ENCODE measurements at places on chromosomes 11 and 22.

- no peak for DNase-seq
Observed at GRCh38 chr11:130001461-130002351, 929 bp downstream of the PRDM10 start.

- DNase-seq = no peak
Observed at GRCh38 chr11:1548221-1549070, 23.6 kb downstream of the DUSP8 start.

- DNase-seq = no peak
Observed at GRCh38 chr22:49215840-49216239, 611.8 kb downstream of the BRD1 start.

- no peak for DNase-seq
Observed at GRCh38 chr11:129423426-129423825, 47.8 kb downstream of the BARX2 start.

DNA sequence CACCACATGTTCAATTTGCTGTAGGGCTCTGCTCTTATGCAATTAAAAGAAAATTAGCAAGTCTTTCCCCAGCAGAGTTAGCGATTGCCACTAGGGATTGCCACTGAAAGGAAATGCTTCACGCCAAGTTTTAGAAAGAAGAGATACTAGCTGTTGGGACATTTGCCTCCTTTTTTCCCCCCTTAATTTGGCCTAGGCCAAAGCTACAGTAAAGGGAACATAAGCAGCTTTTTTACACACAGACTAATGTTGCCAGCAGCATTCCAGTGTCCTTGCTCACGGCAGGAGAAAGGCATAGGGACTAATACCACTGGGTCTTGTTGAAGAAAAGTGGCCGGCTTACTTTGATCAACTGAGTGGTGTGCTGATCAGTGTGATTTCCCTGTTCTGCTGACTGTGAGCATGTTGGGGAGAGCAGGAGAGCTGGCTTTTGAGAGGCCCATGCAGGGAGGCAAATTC, 71.2 kb downstream of the PHF21A start:
- DNase-seq = no peak

DNA sequence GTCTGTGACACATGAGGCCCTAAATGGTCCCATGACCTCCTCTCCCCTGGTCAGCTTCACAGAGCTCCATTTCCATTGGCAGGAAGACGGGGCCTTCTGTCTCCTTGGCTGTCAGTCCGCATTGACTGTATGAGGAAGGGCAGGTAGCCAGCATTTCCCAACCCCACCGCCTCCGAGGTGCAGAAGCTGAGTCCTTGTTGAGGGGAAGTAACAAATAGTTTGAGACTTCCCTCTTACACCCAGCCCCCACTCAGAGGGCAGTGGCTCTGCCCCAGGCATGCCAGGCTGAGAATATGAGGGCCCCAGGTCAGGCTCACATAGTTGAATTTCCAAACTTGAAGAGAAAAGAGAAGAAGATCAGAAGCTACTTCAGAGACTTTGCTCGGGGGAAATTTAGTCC, 611.1 kb downstream of the BRD1 start:
- DNase-seq = no peak

DNA sequence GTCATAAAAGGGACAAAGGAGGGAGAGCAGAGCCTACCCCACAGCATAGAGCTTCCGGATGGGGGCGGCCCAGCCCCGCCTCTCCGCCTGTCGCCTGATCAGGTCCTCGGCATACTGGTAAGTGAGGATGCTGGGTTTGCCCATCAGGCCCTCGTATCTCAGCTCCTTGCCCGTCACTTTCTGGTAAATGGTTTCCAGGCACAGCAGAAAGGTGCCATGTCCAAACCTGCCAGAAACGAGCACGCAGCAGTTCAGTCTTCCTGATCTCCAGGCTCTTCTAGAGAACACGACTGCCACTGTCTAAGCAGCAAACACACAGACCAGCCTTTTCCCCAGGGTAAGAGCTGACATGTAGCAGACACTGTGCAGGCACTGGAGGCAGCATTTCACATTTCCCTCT, 17.4 kb upstream of the TMEM121B start:
- DNase-seq = no peak

DNA sequence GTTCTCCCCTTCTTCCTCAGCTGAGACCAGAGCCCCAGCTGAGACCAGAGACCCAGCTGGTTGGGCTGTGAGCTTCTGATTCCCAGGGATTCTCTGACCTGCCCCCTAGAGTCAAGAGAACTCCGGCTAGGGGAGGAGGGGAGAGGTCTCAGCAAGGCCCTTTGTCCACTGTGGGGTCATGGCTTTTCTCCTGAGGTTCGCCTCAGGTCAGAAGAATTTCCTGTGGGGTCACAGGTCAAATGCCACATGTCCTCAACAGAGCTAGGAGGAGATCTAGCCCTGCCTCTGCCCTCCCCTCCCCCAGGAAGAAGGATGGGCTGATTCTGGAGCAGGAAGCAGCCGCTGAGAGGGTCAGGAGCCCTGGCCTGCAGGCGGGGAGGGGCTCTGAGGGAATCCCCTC, 23.7 kb downstream of the HTR3A start:
- DNase-seq = no peak

GRCh38 chr22:49508561-49508960, 319.1 kb downstream of the BRD1 start:
- DNase-seq = no peak

DNA sequence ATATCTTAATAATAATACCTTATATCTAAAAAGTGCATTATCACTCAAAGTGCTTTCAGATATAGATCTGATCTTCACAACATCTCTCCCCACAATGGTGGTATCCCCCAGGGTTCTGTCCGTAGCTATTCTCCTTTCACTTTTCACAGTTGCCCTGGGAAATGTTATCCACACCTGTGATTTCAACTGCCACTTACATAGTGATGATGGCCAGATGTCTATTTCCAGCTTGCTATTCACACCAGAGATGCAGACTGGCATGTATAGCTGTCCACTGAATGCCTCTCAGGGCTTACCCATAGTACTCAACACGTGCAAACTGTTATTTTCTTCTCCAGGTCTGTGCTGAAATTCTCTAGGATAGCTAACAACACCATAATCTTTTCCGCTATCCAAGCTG, 724.7 kb downstream of the DLG2 start:
- no peak for DNase-seq

GRCh38 chr11:31646216-31646615, 136.6 kb downstream of the ELP4 start:
- DNase-seq = peak; percentile 6

DNA sequence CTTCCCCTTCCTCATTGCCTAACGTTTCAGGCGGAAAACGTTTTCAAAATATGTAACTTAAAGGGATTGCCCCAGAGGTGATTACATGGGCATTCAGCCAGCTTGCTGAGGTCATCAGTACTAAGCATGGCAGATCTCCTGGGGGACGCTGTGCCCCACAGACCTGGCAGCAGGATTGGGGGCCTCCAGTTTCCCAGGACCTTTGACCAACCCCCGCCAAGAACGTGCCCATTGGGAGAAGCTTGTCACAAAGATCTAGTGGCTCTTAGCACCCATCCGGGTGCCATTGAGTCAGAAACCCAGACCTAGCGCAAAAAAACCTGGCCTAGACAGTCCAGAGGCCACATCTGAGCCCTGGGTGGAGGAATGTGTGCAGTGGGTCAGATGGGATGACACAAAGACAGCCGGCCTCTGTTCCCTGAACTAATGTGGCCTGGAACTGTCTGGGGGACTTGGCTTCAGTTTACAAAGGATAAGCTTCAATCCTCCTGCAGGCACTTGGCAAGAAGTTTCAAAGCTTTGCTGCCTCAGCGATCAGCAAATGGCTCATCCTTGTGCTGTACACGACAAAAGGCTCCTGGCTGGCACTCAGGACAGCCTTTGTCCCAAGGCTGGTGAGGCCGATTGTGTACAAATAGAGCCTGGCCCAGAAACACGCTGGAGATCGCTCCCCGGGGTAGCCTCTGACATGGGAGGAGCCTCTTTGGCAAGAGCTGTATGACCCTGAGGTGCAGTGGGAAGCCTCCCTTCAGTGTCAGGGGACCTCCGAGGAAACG, 9.5 kb downstream of the C1QTNF6 start:
- DNase-seq = no peak

DNA sequence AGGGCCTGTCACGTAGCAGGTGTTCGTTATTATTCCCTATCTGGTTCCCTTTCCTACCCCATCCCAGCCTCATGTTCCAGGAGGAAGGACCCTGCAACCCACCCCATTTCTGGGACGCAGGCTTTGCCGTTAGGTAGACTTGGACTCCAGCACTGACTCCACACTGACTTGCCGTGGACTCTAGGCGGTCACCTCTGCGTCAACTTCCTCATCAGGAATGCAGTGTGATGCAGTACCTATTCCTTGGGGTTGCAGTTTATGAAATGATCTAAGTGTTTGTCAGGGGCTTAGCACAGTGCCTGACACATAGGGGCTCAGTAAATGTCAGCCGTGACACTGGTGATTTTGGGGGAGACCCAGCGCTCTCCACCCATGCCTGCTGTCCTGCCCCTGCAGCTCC, 16.8 kb downstream of the DGKZ start:
- DNase-seq = no peak

- no peak for DNase-seq
Observed at GRCh38 chr11:9747828-9748227, 84.0 kb downstream of the SWAP70 start.

DNA sequence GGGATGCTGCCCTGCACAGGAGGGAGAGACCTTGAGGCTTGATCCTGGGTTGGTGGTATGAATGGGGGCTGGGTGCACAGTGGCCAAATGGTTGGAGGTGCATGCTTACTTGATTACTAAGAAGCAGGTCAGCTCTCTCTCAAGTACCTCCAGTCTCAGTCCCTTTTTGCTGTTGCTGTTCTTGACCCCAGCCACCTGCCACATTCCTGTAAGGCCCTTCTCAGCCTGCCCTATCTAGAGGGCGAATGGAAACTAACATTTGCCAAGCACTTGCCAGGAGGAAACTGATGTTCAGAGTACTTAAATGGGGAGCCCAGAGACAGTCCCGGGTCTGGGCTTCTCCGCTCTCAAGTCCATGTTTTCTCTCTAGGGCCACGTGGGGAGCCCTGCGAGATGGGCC, 39.9 kb downstream of the CABIN1 start:
- no peak for DNase-seq

GRCh38 chr11:123286761-123287160, 91.7 kb upstream of the CLMP start:
- DNase-seq = no peak
